ENCODE measurements at places on chromosomes 7 and 10.

DNA sequence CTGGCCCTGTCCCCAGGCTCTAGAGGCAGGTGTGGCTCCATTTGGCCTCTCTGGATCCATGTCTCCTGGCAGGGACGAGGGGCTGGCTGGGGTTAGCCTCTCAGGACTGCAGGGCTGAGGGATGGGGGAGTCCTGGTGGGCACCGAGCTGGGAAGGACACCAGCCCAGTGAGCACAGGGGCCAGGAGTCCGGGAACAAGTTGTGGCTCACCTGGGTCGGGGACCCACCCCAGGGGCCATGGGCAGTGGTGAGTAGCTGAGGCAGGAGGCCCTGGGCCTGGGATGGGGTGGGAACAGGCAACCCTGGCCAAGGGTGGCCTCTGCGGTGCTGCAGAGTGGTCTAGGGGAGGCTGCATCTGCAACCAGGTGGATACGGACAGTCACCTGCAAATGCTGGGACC is 24.1 kb downstream of the ANTXRL start:
- no peak for DNase-seq

DNA sequence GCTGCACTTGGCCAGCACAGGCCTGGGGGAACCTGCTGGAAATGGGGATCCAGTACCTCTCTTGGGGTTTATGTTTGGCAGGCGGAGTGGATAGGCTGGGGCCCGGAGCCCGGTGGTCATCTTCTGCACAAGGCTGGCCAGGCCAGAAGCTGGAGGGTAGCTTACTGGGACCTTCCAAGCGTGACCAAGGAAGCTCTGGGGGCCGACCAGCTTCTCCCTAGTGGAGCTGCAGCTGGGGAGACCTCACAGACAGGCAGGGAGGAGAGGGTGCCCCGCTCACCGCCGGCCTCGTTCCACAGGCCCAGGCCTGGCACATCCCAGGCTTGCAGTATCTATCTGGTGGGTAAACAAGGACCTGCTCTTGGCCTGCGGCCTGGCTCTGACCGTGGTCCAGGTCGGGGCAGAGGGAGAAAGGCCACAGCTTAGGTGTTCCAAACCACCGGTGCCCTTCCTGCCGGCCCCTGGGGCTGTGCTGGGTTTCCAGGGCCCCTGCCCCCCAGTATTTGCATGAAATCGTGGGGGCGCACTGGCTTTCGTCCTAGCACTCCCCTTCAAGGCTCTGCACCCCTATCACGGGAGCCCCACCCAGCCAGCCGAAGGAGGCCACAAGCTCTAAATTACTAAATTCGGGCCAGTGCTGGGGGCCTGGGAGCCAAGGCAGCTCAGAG is 1.5 kb upstream of the ELFN1 start:
- no peak for DNase-seq

- DNase-seq = no peak
These were observed 151.5 kb upstream of the TARP start for GRCh38 chr7:38424750-38425463.

- DNase-seq = no peak
These were observed 127.2 kb downstream of the TEX36 start for GRCh38 chr10:125555743-125556142.

DNA sequence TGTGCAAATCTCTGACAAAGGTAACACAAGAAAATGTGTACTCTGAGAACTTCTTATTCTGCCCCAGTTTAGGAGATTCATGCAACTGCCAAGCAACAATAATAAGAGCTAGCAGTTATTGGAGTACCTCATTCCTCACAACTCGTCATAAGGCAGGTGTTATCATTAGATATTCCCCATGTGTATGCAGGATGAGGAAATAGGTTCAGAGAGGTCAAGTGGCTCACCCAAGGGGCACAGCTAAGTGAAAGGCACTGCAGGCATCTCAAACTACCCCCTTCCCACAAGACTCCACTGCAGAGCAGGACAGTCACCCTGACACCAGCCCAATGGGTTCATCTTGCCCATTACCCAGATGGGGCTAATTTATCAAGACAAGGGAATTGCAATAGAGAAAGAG is 1.3 kb upstream of the GSTK1 start:
- DNase-seq = no peak

DNA sequence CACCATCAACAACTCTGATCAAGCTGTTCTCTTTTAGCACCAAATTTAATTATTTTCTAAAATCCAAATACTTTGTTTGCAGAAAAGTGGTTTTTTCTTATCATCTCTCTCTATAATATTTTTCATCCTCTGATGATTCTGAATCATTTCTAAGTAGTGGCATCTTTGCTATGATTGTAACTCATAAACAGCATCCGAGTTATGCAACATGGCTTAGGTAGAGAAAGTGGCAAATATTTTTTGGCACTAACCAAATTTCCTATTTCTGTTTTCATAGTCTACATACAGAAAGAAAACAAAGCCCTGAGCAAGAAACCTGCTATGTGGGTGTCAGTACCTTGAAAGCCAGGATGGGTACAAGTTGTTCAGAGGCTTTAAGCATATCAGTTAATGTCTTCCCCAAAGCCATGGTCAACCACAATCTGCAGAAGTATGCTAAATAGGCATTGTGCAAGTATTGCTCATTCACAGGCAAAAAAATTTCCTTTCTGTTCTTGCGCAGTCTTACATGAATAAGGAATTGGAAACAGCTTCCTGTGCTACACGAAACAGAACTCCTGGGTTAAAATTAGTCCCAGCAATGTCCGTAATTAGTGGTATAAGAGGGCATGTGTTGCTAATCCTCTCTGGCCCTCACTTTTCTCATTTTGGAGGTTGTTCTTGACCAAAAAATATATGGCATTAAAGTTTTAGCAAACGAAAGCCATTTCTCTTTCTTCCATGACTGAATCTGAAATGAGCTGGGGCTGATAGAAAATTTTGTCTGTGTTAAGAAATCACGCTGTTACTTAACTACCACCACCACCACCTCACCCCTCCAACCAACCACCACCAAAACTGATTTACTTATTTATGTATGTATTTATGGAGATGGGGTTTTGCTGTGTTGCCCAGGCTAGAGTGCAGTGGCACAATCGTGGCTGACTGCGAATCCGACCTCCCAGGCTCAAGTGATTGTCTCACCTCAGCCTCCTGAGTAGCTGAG is 325.6 kb upstream of the MAGI2 start:
- DNase-seq = no peak

DNA sequence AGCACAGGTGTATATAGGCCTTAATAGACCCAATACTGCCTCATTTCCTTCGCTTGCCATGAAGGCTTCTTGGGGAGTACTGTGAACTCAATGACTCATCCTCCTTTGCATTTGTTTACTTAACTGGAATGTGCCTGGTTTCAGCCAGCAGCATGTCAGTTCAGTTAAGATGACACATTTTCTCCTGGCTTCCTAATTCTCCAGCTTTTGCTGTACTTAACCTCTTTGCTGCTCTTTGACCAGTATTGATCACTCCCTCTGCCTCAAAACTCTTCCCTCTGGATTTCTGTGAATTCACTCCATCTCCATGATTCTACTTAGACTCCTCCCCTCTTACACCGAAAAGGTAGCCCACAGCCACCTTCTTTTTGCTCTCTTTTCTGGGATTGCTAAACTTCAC is 135.7 kb downstream of the MAGI2 start:
- no peak for DNase-seq

- no peak for DNase-seq
These were observed 216.0 kb downstream of the WDR37 start for GRCh38 chr10:1272079-1272776.

DNA sequence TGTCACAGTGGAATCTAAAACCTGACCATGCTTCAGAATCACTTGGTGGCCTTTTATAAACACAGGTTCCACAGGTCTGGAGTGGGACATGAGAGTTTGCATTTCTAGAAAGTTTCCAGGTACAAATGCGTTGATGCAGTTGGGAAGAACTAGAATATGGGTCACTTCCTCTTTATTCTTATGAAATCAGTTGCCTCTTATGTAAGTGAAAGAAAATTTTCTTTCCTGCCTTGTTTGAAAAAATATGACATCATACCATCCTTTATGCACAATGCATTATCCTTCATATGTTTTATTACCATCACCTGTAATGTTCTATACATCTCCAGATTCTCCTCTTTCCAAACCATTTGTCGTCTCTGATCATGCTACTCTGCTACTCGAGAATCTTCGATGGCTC is 44.0 kb downstream of the PLXNA4 start:
- no peak for DNase-seq
